ENCODE measurements at places on chromosomes 4 and X. TPM values are rescaled to one million over a fixed set of nuclear protein-coding genes. Genes with fewer than 3 reads are reported as not detected.

Gene LDOC1
- 22.3 TPM for total RNA-seq

Gene FAAH2
- total RNA-seq = 1.2 TPM

Gene NPY1R
- total RNA-seq = 0.40 TPM

Gene FGFBP1
- 18.8 TPM for total RNA-seq

Gene WDR17
- 0.17 TPM for total RNA-seq

Gene PAGE1
- total RNA-seq = not detected

Gene PCDH10
- 0.14 TPM for total RNA-seq

Gene DKK2
- 0.40 TPM for total RNA-seq

Gene FLNA
- 953 TPM for total RNA-seq

Gene XAGE2
- total RNA-seq = not detected

Gene FREM3
- not detected for total RNA-seq

Gene USP9X
- 27.6 TPM for total RNA-seq

Gene SHROOM3
- 109 TPM for total RNA-seq

Gene SPANXD
- total RNA-seq = not detected

Gene STAP1
- not detected for total RNA-seq

Gene MMRN1
- total RNA-seq = not detected

Gene CSAG1
- not detected for total RNA-seq

Gene PDHA1
- total RNA-seq = 147 TPM

Gene SGCB
- 8.0 TPM for total RNA-seq

Gene FAM236A
- not detected for total RNA-seq

Gene KLHL34
- total RNA-seq = 0.12 TPM

Gene FMR1NB
- total RNA-seq = not detected
